Endodermal cell (in vitro differentiated cells): ENCODE measurements at places on chromosomes 5 and 9. TPM values are rescaled to one million over a fixed set of nuclear protein-coding genes. Genes with fewer than 3 reads are reported as not detected.

Gene COL5A1
- 57.3 and 76.6 TPM in 2 replicates for total RNA-seq

Gene IFNE
- 0.89 to 2.0 TPM (median 1.7 TPM) in 3 replicates for total RNA-seq

Gene CDC20B
- total RNA-seq = 0.13 and 0.27 TPM in 2 replicates

Gene SCGB3A2
- total RNA-seq = 18.7 and 28.8 TPM in 2 replicates

Gene PCA3
- total RNA-seq = not detected in 3 replicates

Gene MYMK
- not detected in 3 replicates for total RNA-seq

Gene CXXC5
- 66.3 and 67.9 TPM in 2 replicates for total RNA-seq

Gene GDF9
- 0.33 to 0.96 TPM in 2 of 3 replicates, not detected in the other for total RNA-seq

Gene SLC27A6
- 4.2 to 7.2 TPM (median 6.9 TPM) in 3 replicates for total RNA-seq

Gene PRUNE2
- 4.3 and 6.8 TPM in 2 replicates for total RNA-seq

Gene RIC1
- total RNA-seq = 27.0 to 31.3 TPM (median 29.1 TPM) in 3 replicates

Gene DMRT3
- total RNA-seq = not detected in 2 replicates

Gene BAAT
- total RNA-seq = 0.14 TPM in 1 of 2 replicates, not detected in the other

Gene LRRC70
- total RNA-seq = 1.4 to 2.6 TPM (median 1.6 TPM) in 3 replicates

Gene TLR4
- total RNA-seq = 0.08 TPM in 1 of 3 replicates, not detected in the others

DNA sequence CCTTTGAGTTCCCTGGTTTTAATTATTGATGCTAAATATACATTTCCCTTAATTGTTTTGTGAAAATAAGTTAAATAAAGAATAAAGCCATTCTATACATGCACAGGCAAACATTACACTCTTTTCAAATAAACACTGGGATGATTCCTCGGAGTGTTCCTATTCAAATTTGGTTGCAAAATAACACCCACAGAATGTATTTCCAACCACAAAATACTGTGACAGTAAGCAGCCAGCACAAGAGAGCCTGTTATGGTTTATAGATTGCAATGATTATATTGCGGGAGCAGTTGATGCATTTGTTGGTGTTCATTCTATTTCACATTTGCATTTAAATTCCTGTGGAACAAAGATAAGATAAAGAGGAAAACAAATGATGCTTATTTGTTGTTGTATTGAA is 632.6 kb upstream of the WWC1 start:
- no peak for DNase-seq

DNA sequence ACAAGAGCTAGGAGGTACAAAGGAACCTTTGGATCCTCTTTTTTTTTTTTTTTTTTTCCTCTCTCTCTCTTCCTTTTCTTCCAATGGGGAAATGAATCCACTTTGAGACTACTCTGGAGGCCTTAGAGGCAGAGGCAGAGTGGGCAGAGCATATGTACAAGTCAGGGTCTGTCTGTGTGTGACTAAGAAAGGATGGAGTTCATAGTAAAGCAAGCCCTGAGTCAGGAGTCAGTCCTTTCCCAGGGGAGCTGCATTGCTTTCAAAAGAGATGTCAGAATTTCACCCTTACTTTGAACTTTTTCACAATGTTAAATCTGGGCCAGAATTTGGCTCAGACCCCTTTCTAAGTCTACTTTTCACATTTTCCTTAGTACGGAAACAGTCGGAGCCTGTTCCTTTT is 792.4 kb upstream of the C9orf72 start:
- no peak for DNase-seq

GRCh38 chr9:114521846-114522245 is 16.6 kb upstream of the WHRN start:
- peak; percentile 10 for DNase-seq

GRCh38 chr9:38227061-38227540 is 158.1 kb upstream of the SHB start:
- peak; percentile 91 for DNase-seq

- DNase-seq = no peak
These were observed 48.4 kb downstream of the EXOSC2 start for GRCh38 chr9:130741831-130742449.

DNA sequence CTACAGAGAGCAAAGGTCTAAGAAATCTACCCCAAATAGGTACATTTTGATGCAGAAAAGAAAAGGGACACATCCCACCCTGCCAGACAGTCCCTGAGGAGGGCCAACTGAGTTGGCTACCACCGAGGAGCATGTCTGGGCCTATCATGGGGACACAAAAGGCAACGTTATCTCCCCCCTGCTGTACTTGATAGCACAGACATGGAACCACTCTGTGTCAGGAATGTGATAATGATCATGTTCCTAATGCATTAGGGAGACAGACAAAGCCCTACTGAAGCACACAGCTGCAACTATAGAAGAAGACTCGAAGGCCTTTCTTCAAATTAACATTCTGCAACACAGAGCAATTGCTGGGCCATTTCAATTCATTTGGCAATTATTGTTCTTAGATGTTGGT is 84.5 kb downstream of the ENC1 start:
- peak; percentile 79 for DNase-seq

- no peak for DNase-seq
These were observed 50.9 kb upstream of the ZFAND5 start for GRCh38 chr9:72415948-72416347.

DNA sequence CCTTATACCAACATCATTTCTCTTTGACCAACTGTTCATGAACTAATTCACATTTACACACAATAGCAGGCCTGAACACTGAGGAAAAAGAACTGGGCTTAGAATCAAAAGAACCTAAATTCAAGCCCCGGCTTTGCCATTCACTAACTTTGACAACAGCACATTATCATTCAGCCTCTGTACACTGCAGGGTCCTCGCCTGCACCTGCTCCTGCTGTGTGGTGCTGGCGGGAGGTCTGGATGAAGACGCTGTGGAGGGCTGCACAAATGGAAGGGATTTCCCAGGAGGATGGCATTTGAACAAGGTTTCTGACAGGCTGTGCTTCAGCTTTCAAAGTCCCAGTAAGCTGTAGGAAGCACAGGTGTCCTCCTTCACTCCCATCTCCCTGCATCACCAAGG is 151.2 kb downstream of the ZDHHC21 start:
- no peak for DNase-seq

- DNase-seq = no peak
These were observed 87.9 kb upstream of the MAMDC2 start for GRCh38 chr9:69955536-69956355.

DNA sequence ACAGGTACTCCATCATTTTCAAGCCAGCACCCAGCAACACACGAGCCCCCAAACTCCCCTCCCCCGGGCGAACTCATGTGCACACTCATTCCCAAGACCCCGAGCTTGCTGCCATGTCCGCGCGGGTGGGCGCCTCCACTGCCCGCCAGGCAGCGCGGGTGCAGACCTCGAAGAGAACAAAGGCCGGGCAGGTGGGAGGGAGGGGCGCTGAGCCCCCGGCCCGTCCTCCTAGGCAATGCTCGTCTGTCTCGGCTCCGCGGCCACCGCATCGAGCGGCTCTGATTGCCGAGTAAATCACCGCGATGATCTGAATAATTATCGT is 47.1 kb upstream of the PSD2 start:
- no peak for DNase-seq

GRCh38 chr5:147479949-147480348 is 29.9 kb downstream of the DPYSL3 start:
- DNase-seq = no peak

- no peak for DNase-seq
These were observed 630 bp upstream of the BTNL3 start for GRCh38 chr5:180988016-180988415.

DNA sequence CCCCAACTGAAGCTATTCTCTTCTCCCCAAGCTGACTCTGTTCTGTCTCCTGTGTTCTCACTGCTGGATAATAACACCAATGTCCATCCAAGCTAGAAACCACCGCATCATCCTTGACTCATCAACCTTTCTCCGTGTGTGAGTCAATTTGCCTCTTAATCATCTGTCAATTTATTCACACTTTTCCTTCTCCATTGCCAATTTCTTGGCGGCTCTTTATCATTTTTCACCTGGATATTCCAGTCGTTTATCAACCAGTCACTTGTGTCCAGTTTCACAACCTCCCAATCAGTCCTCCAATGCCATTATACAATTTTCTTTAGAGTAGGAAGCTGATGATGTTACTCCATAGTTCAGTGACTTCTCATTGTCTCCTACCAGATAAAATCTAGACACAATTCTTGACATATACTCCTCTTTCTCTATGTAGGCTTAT is 45.4 kb upstream of the LIFR start:
- DNase-seq = no peak

- no peak for DNase-seq
These were observed 47.5 kb downstream of the DBH start for GRCh38 chr9:133683586-133684120.

DNA sequence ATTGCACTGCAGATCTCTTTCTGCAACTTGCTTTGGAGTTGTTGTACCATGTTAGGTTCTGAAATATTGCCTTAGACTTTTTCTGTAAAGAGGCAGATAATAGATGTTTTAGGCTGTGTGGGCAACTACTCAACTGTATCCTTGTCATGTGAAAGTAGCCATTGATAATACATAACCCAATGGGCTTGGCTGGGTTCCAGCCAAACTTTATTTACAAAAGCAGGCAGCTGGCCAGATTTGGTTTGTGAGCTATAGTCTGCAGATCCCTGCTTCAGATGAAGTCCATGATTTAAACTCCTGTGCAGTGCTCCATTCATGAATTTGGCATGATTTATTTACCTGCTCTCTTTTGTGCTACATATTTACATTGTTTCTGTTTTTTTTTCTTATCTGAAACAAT is 300.4 kb downstream of the IRX2 start:
- DNase-seq = no peak

DNA sequence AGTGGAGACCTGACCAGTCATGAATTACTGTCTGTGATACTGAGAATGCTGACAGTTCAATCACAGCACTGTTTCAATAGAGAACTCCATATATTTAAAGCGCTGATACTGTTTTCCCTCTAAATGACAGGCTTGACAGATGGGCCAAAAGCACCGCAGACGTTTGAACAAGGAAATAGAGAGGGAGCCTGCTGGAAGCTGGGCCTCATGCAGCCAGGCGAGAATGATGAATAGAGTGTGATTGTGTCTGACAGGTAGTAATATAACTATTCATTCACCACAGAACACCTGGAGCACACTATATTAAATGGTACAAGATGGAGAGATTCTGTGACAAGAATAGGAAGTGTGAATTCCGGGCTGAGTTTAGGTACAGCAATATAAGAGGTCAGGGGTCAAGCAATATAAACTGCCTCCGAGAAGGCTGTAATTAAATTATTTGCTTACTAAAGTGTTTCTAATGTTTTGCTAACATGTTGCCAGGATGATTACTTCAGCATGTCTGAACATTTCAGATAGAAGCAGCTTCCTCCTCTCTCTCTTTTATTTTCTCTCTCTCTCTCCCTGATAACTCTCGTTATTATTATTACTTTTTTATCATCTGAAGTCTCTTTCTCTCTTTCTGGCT is 297.7 kb downstream of the CSNK1G3 start:
- no peak for DNase-seq

- DNase-seq = peak; percentile 49
These were observed 186.8 kb upstream of the KLF9 start for GRCh38 chr9:70601000-70601951.

DNA sequence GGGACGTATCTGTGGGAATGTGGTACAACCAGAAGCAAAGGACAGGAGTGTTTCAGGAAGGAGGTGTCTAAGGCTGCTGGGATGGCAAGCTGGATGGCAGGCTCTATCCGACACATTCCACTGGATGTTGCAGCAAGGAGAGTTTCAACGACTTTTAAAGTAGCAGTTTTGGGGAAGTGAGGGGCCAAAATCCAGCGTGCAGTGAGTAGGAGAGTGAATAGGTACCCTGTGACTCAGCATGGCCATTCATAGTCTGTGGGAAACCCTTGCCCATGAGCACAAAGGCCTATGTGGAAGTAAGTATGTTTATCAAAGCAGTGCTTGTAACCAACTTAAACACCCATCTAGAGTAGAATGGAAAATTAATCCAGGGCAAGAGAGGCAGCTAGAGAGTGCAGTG is 664.7 kb downstream of the ACTL7B start:
- no peak for DNase-seq

DNA sequence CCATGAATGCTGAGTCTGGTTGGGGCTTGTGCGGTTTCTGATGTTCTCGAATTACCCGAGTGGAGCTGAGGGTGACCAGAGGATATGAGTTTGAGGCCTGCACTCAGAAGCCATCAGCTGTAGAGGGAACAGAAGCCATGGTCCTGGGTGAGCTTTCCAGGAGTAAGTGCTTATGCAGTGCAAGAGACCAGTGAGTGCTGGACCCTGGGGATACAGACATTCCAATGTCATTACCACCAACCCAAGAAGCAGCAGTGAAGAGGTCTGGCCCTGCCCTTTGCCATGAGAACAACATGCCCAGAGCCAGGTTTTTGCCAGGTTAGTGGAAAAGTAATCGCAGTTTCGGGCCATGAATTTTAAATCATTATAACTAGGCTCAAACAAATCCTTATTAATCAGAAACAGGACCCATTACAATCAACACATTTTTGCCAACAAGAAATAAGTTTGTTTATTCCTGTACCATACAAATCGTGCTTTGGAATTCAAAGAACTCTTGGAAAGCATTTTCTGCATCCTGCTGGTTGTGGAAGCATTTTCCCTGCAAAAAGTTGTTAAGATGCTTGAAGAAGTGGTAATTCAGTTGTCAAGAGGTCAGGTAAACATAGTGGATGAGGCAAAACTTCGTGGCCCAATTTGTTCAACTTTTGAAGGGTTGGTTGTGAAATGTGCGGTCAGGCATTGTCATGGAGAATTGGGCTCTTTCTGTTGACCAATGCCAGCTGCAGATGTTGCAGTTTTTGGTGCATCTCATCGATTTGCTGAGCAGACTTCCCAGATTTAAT is 154.6 kb downstream of the SYK start:
- DNase-seq = no peak

GRCh38 chr5:98794001-98794400 is 20.5 kb downstream of the RGMB start:
- DNase-seq = no peak

GRCh38 chr5:147693233-147693632 is 89.3 kb downstream of the JAKMIP2 start:
- no peak for DNase-seq

DNA sequence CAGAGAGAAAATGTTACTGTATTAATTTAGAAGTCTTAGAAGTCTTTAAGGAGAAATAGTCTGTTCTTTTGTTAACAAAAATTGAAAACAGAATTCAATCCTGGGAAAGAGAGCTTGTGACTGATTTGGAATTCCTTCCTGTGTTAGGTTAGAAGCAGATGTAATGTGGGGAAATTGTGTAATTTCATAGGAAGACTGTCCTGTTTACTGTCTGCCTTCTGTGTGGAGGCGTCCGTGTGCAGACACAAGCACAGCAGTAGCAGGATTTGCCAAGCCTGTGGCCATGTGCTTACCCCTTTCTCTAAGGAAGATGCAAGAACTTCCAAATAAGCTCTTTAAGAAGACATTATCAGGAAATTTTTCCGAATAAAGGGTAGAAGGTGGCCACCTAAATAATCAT is 36.7 kb upstream of the F2R start:
- no peak for DNase-seq

- no peak for DNase-seq
These were observed 18.4 kb upstream of the ALDOB start for GRCh38 chr9:101453776-101454570.

GRCh38 chr5:105630803-105631202 is 2039.9 kb downstream of the EFNA5 start:
- DNase-seq = no peak

DNA sequence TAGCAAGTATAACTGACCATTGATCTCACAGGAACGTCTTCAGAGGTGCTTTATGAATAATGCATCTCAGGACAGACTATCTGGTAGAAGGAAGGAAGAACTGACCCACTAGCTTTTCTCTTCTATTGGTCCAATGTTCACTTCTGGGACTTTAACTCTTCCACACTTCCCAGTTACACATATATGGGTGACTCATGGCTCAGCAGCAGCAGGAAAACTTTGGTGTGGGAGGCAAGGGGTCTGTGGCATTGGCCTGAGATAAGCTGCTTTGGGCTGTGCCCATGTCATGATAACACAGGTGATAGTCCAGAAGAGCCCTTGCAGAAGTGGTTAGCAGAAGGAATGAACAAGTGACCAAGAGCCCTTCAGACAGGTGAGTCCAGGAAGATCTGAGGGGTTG is 148.8 kb downstream of the RAB3C start:
- no peak for DNase-seq

- no peak for DNase-seq
These were observed 47.8 kb downstream of the RETREG1 start for GRCh38 chr5:16568875-16569580.
